ENCODE measurements at places on chromosomes 6 and 20.
A peak's percentile ranks its signal among the peaks of the same experiment; 100 is the strongest.

GRCh38 chr6:7703148-7703680 lies 22.7 kb upstream of the BMP6 start:
- no peak for DNase-seq

DNA sequence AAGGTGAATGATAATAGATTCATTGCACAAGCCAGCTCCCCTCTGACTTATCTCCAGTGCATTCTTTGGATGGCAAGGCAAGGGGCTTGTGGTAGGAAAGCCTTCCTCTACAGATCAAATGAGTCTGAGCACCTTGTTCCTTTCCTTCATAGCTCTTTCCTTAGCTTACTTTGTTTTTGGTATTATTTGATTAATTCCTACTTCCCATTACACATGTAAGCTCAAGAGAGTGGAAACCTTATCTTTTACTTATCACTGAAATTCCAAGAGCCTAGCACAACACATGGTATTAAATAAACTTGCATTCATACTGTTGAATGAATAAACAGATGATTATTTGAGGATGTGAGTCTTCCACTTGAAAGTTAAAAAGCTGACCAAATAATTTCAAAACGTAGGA lies 41.7 kb downstream of the FRK start:
- no peak for DNase-seq

GRCh38 chr6:152298055-152298647 lies 339.0 kb downstream of the SYNE1 start:
- no peak for DNase-seq

DNA sequence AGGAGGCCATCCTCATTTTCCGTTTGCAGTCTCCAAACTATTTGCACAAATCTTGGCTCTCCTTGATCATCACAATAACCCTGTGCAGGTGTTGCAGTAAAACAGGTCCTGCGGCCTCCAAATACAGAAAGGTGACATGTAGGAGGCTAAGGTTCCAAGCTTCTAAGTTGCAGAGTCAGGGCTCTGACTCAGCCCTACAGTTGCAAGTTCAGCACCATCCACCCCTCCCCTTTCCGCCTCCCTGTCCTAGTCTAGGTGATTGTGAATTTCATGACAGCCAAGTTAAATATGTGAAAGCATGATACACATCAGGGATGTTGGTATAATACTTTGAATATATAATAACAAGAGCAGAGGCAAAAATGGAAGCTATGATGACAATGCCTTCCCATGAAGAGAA lies 317.3 kb upstream of the CDH4 start:
- no peak for DNase-seq

DNA sequence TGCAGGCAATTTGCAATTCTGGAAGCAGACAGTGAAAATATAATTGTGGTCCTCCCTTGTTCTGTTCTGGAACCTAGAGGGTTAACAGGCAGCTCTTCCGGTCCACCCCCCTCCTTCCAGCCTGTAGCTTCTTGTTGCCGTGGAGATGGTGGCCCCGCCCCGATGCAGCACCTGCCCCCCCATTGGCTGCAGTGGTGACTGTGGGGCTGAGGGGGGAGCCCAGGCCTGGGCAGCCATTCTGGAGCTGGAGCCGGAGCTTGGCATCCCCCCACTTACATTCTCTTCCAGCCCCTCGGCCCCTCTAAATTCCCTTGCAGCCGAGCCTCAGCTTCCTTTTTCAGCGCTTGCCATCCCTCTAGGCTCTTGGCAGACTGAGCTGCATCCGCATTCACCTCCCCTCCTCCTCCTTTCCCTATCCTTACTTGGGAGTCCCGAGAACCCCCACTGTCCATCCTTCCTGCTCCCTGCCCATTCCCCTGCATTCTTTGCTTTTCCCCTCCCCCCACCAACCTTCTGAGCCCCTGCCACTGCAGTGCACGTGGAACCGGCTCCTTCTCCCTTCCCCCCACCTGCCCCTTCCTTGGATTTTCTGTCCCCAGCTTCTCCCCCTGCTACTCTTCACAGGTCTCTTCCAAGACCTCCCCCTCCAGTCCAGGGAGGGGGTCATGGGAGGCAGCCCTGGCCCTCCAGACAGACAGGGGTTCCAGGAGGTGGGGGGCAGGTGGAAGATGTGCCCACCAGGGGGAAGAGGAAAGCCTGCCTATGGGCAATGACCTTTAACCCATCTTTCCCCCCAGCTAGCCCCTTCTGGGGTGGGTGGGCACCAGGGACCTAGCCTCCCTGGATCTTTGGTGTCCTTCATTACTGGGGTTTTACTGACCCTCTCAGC lies 11.4 kb downstream of the SYNGAP1 start:
- peak; percentile 52 for DNase-seq

GRCh38 chr20:32244150-32244823 lies 33.2 kb upstream of the KIF3B start:
- no peak for DNase-seq

DNA sequence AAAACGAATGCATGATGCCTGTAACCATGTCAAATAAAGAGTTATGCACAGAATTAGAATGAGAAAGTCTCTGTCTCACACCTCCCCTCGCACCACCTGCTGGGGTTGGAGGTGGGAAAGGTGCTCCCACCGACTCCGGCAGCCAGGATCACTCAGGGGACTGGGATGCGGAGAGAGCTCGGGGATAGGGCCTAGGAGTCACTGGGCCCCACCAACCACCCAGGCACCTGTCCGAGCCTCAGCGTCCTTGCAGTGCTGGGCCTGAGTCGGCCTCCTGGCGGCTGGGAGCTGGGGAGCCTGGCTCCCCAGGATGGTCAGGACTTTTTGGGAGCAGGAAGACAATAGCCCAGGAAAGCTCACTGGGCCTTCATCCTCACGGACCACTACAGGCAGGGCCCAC lies 22.4 kb upstream of the CHRNA4 start:
- no peak for DNase-seq

DNA sequence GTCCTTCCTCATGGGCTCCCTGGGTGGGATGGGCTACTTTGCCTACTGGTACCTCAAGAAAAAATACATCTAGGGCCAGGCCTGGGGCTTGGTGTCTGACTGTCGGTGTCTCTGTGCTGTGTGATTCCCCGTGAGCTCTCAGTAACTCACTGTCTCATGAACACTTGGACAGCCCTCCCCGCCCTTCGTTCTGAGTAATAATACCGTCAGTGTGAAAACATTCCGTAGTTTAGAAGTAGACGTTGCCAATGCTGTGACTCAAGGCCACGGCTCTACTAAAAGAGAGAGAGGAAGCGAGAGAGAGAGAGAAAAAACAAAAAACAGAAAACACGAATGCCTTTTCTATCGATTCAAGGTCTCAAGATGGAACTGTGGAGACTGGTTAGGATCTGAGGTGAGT lies 31.8 kb downstream of the FITM2 start:
- DNase-seq = no peak

DNA sequence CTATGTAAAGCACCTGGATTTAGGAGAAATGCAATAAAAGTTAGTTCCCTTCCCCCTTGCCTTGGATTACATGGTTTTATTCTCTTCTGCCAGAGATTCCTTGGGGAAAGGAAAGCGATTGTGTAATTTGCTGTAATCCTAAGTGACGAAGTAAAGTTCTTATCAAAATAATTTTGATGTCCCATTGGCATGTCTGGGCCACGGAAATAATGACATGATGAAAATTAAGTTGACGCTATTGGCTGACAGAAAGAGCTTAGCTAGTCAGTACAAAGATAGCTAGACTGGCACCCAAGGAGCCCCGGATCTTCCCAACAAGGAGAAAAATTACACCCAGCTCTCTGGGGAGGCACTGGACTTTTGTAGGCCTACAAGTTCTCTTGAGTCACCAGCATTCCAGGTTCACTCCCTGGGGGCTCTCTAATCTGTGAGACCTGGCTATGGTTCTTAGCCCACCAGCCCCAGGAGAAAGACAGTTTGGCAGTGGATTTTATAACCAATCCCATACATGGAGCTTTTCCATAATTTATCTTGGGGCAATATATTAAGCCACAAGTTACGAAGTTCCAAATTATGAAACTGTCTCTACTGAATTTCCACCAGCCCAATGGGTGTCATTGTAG lies 59.9 kb downstream of the FOXA2 start:
- DNase-seq = no peak

GRCh38 chr20:62907384-62908317 lies 18.7 kb downstream of the DIDO1 start:
- no peak for DNase-seq

GRCh38 chr20:6704132-6704861 lies 63.2 kb upstream of the BMP2 start:
- DNase-seq = no peak

DNA sequence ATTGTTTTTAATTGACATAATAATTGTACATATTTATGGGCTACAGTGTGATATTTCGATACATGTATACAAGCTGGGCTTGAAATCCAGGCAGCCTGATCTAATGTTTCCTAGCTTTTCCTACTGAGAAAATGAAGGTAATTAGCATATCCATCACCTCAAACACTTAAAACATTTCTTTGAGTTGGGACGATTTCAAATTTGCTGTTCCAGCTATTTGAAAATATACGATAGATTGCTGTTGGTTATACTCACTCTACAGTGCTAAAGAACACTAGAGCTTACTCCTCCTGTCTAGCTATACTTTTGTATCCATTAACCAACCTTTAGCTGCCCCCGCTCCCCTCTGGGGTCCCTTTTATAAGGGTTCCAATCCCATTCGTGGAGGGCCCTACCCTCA lies 4.7 kb downstream of the LHFPL5 start:
- DNase-seq = no peak

- no peak for DNase-seq
Observed at GRCh38 chr6:17475606-17476244, 82.3 kb downstream of the CAP2 start.

DNA sequence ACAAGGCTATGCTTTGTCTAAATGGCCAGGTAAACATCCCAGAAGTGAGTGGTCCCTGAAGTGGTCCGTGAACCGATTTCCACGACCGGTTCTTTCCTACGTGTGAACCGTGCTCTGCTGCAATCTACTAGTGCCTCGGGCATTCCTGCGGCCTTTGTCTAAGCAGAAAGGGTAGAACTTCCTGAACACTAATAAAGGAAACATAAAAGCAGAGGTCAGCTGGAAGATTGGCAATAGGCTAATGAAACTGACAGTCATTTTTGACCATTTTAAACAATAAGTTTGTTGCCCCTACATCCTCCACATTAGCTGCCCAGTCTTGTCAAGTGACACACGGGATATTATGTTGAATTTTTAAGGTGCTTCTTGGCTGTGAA lies 410.0 kb downstream of the PLCB1 start:
- DNase-seq = no peak

DNA sequence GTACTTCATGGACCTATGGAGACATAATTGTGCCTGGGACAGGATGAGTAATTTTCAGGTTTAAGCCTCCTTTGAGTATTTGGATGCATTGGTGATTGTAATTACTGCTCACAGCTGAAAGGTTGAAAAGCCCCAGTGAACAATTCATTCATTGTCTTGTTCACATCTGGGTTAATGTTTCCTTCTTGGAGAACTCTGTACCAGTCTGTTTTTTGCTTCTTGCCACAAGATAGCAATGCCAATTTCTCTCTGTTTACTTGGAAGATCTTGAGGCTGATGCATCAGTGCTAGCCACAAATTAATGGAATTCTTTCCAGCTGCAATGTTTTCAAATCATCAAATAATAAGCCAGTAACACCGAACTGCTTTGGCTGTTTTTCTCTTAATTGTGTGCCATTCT lies 207.8 kb downstream of the BMP2 start:
- no peak for DNase-seq

DNA sequence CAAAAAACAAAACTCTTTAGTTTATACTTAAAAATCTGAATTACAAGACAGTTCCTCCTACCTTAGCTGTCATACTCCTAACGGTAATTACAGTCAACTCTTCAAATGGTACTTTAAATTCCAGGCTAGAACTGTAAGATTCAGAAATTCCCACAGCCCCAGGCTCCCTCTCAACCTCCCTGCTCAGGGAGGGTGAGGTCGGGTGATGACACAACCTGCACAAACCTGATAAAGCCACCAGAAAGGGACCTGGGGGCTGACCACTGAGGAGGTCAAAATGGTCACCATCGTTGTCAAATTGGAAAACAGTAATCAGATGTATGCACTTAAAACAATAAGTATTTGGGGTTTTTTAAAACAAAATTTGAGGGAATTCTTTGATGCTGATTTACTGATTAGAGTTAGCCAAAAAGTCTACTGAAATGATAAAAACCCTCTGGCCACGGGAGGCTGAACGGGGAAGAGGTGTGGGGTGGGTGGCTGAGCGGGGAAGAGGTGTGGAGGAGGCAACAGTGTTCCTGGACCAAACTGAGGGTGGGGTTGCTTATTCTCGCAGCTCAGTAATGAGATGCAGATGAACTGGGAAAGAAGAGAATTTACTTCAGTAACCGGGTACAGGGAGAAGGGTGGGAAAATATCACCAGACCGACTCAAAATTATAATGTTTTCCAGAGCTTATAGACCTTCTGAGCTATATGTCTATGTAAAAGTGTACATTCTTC lies 52.4 kb downstream of the SLC22A1 start:
- no peak for DNase-seq

GRCh38 chr6:25384967-25385366 lies 105.8 kb downstream of the CARMIL1 start:
- DNase-seq = no peak

- no peak for DNase-seq
Observed at GRCh38 chr6:3460253-3460652, 3.4 kb upstream of the SLC22A23 start.

- DNase-seq = no peak
Observed at GRCh38 chr20:13349235-13349604, 128.1 kb downstream of the ISM1 start.

GRCh38 chr6:37622646-37623071 lies 75.0 kb downstream of the MDGA1 start:
- no peak for DNase-seq

GRCh38 chr6:155181498-155181897 lies 82.3 kb upstream of the CLDN20 start:
- no peak for DNase-seq

DNA sequence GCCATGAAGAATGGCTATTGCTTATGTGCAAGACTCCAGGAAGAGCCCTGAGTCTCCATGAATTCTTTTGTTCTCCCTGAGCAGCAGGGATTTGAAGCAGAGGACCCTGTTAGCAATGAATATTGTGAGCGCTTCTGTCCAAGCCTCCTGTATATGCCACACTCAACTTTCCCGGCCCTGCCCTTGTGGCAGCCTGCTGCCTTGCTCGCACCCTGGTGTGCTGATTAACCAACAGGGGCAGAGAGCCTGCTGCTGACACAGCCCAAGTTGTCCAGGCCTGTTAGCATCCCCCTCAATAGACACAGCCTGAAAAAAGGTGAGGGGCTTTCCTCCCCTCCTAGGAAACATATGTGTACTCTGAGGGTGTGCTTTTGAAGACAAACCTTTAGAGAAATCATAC lies 131.4 kb downstream of the BMP2 start:
- DNase-seq = no peak

GRCh38 chr6:865846-866245 lies 172.9 kb upstream of the EXOC2 start:
- no peak for DNase-seq

DNA sequence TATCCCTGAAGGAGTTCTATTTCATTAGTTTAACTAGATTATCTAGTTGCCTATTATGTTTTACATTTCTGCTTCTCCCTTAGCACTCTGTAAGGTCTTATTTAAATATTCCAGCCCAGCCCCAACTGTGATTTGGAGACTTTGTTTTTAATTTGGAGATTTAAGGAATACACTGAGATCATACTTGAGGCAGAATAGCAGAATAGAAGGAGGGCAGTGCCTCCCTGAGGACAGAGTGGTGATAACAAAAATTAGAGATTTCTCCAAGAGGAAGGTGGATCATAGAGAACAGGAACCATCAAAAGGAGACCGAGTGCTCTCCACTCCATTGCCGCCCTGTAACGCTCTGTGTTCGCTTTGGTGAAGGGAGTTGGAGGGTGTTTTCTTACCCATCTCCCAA lies 14.8 kb upstream of the CD164 start:
- peak; percentile 15 for DNase-seq

- no peak for DNase-seq
Observed at GRCh38 chr20:56629464-56630085, 469 bp downstream of the TFAP2C start.
